Spinal cord (tissue), 10 donors: ENCODE measurements at places on chromosomes 11 and 22.
A peak's percentile ranks its signal among the peaks of the same experiment; 100 is the strongest.

- no peak for DNase-seq
- no peaks in the 10 kb centered on the region for H3K27me3 ChIP-seq
- H3K4me1 ChIP-seq: peaks cover 13% of the 10 kb centered on the region
- H3K36me3 ChIP-seq: peaks cover 89% of the 10 kb centered on the region
Measured at GRCh38 chr11:61742391-61742790, 10.0 kb upstream of the MYRF start.

- H3K27ac ChIP-seq: no peak overlapping the region
- no peaks in the 10 kb centered on the region for H3K27me3 ChIP-seq
- H3K4me1 ChIP-seq: peaks cover 37% of the 10 kb centered on the region
- peak; percentile 27 for DNase-seq
- no peak overlapping the region for H3K4me3 ChIP-seq
- H3K36me3 ChIP-seq: peaks cover 16% of the 10 kb centered on the region
Measured at GRCh38 chr22:47030143-47030661, 267.8 kb downstream of the TBC1D22A start.

DNA sequence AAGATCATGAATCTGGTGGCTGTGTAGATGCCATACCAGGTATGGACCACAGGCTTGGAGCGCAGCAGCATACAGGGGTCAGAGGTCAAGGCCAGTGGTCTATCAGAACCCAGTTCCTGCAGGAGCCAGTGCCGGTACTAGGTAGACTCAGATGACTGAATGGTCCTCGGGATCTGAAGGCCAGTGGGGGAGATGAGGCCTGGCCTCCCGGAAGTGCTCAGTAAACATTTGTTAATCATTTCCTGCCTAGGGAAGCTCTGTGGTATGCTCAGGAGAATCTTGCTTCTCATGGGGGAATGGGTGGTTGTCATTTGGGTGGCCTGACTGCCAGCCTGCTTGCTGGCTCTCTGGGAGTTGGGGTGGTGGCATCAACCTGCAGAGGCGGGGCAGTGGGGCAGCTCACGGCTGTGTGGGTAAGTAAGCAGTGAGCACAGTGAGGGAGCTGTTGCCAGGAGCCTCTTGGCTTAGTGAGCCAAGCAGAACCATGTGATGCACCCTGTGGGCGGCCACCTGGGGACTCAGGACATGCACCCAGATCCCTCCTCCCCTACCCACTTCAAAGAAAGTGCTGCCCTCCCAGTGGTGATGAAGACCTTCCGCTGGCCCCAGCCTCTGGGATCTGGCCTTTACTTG is 33.0 kb downstream of the PTPRJ start:
- DNase-seq: no peak
- H3K4me3 ChIP-seq: no peak overlapping the region
- no peaks in the 10 kb centered on the region for H3K27me3 ChIP-seq
- no peaks in the 10 kb centered on the region for H3K36me3 ChIP-seq
- no peak overlapping the region for H3K27ac ChIP-seq

DNA sequence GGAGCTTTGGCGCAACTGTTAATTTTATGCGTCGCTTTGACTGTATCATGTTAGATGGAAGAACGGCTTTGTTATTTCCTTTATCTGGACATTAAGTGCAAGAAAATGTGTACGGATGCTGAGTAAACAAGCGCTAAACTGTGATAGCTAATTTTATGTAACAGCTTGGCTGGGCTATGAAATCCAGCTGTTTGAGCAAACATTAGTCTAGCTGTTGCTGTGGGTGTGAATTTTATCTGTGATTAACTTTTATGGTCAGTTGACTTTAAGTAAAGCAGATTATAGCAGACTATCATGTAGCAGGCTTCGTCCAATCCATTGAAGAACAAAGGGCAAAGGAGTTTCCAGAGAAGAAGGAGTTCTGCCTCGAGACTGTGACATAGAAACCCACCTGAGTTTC is 14.0 kb downstream of the OR8A1 start:
- DNase-seq: peak; percentile 79
- H3K36me3 ChIP-seq: no peaks in the 10 kb centered on the region
- H3K4me3 ChIP-seq: no peak overlapping the region
- H3K27me3 ChIP-seq: no peaks in the 10 kb centered on the region
- H3K4me1 ChIP-seq: no peaks in the 10 kb centered on the region

DNA sequence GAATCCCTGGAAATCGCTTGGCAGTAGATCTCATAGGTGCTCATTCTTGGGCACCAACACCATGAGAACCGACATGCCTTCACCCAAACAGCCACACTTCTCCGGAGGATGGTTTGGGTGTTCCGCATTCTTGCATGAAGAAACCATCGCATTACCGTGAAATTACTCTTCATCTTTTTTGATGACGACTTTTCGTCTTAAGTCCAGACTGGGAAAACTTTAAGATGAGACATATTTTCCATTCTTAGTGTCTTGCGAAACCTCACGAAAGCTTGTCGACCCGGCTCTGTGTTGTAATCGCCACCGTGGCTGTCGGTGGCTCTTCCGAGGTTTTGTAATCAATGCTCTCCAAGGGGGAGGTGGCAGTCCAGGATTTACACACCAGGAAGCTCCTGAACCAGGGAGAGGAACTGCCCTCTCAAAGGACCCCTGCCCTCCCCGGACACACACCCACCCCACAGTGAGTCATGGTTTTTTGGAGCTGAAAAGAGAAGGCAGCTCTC is 1.7 kb downstream of the TOM1 start:
- no peak overlapping the region for H3K4me3 ChIP-seq
- peaks cover 14% of the 10 kb centered on the region for H3K4me1 ChIP-seq
- peaks cover 7% of the 10 kb centered on the region for H3K36me3 ChIP-seq
- H3K27ac ChIP-seq: no peak overlapping the region
- no peak for DNase-seq
